Right renal cortex interstitium (tissue), 3 donors: ENCODE measurements at places on chromosomes 12 and 14. TPM values are rescaled to one million over a fixed set of nuclear protein-coding genes. Genes with fewer than 3 reads are reported as not detected.

- DNase-seq: no peak
These were observed 21.7 kb upstream of the CTDSP2 start for GRCh38 chr12:57868221-57868620.

DNA sequence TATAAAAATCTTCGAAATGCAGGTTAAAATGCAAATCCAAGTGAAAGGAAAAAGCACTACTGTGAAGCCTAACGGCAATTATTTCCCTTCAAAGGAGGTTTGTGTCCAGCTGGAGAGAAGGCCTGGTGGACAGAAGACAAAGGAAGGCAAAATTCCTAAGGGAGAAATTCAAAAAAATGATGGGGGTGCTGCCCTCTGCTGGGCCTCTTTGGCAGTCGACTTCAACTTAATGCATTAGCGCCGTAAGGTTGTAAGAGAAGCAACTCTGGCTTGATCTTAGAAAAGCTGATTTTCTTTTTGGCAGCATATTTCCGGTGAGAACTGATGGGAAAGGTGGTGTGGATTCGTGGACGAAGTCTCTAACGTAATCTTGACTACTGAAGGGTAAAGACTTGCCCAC is 34.3 kb upstream of the CHFR start:
- DNase-seq: no peak

GRCh38 chr12:47863985-47864384 is 40.8 kb downstream of the VDR start:
- DNase-seq: no peak

DNA sequence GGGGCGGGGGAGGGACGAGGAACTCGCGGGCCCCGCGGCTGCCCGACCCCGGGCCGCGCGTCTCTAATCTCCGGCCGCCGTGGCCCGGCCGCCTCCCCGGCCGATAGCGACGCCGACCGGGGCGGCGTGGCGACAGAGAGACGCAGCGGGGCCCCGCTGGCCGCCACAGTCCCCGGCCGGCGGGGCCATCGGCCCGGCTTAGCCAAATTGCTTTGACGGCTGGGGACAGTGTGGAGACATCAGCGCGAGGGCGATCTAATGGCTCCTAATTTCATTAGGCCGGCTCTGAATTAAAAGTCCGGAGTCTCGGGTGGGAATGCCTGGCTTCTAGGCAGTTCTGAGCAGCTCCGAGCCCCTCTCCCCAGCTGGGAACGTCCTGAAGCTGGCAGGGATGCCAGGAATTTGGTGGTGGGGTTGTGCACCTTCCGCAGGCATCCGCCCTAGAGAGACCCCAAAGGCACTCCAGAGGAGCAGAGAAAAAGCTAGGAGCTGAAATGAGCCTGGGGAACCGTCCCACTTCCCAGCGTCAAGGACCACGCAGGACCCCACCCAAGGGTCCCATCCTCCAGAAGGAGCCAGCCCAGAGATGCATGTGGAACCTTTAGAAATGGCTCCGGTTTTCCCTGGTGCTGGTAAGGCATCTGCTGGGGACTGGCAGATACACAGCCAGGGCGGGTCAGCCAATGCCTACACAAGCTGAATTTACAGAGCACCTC is 9.6 kb downstream of the TBX5 start:
- no peak for DNase-seq

- no peak for DNase-seq
These were observed 12.4 kb upstream of the SYNDIG1L start for GRCh38 chr14:74438351-74438915.

Gene GUCY2C
- polyA plus RNA-seq: 0.60 TPM

GRCh38 chr14:32197919-32198318 is 3.9 kb upstream of the RNU6-7 start:
- no peak for DNase-seq

DNA sequence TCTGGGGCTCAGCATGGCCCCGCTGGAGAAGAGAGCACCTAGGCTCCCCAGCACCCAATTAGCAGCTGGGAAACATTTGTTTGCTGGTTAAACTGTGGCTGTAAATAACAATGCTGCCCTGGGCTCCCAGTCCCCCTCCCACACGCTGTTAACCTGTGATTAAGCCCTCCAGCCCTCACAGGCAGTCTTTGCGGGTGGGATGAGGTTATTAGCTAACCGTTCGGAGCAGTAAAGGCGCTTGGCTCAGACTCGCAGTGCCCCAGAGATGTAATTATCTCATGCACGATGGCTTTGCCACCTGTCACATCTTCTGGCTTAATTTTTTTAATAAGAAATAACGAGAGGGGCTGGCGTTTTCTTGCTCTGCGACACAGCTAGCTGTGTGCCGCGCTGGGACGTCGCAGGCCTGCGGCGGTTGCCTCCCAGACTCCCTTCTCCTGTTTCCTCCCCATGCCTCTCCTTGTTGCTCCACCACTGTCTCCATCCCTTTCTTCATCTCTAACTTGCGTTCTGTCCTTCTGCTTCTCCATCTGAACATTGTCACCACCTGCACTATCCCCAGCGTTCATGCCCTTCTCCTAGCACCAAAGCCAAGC is 239.2 kb upstream of the FKBP4 start:
- no peak for DNase-seq
